ENCODE measurements at places on chromosomes 7 and 10.

- DNase-seq: no peak
Observed at GRCh38 chr10:50335397-50335796, 84.1 kb upstream of the ASAH2 start.

GRCh38 chr10:133475425-133475734 is 21.6 kb downstream of the SCART1 start:
- peak; percentile 16 for DNase-seq

GRCh38 chr10:79243181-79244067 is 103.8 kb upstream of the PPIF start:
- DNase-seq: no peak

GRCh38 chr7:31020652-31021051 is 31.5 kb upstream of the ADCYAP1R1 start:
- DNase-seq: no peak

- DNase-seq: no peak
Observed at GRCh38 chr7:105267244-105267643, 121.5 kb downstream of the SRPK2 start.

DNA sequence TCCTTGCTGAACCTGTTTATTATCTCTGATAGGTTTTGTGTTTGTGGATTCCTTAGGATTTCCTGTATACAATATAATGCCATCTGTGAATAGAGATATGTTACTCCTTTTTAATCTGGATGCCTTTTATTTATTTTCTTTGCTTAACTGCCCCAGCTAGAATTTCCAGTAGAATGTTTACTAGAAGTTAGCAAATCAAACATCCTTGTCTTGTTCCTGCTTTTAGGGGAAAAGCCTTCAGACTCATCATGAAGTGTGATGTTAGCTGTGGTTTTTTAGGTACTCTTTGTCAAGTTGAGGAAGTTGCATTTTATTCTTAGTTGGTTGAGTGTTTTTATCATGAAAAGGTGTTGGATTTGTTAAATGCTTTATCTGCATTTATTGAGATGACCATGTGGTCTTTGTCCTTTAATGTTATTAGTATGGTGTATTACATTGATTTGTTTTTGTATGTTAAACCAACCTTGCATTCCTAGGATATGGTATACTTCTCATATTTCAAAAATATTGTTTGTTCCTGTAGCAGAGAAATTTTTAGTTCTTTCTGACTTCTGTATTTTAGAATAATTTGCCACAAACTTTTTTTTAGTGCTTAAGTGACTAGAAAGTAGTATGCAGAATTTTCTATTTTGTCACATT is 24.3 kb downstream of the PPP2R2D start:
- DNase-seq: no peak

GRCh38 chr7:112001091-112001826 is 204.9 kb downstream of the DOCK4 start:
- DNase-seq: no peak

GRCh38 chr7:105920766-105921165 is 42.3 kb upstream of the CDHR3 start:
- no peak for DNase-seq

- DNase-seq: no peak
Observed at GRCh38 chr10:132007681-132008080, 26.0 kb upstream of the BNIP3 start.

DNA sequence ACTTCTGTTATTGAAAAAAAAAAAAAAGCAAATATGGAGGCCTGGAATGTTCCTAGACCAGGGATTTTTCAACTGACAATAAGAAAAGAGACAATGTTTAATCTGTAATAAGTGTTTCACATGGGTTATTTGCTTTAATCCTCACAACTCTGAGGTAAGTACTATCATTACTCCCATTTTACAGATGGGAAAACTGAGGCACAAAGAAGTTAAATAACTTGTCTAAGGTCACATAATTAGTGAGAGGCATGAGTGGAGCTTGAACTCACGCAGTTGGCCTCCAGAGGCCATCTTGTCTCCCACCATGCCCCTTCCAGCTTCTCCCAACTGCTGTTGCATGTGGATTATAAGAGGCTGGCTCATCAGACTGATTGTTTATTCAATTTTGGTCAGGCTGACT is 36.6 kb upstream of the CREB5 start:
- DNase-seq: no peak

- no peak for DNase-seq
Observed at GRCh38 chr7:3914051-3914775, 613.2 kb downstream of the SDK1 start.

- DNase-seq: no peak
Observed at GRCh38 chr7:26508917-26509316, 217.3 kb downstream of the SNX10 start.

DNA sequence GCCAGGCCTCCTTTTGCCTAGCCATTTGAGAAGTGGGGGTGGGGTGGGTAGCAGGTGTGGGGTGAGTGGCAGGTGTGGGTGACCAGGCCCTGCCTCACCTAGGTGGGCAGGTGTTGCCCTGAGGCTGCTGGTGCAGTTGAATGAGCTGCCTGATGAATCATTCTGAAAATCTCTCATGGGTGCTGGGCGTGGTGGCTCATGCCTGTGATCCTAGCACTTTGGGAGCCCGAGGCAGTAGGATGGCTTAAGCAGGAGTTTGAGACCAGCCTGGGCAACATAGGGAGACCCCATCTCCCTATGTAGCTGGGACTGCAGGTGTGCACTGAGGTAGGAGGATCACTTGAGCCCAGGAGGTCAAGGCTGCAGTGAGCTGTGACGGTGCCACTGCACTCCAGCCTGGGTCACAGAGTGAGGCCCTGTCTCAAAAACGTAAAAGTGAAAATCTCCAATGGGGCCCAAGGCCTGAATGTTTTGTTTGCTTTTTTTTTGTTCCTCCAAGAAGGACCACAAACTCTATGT is 17.7 kb downstream of the TSPAN14 start:
- no peak for DNase-seq

DNA sequence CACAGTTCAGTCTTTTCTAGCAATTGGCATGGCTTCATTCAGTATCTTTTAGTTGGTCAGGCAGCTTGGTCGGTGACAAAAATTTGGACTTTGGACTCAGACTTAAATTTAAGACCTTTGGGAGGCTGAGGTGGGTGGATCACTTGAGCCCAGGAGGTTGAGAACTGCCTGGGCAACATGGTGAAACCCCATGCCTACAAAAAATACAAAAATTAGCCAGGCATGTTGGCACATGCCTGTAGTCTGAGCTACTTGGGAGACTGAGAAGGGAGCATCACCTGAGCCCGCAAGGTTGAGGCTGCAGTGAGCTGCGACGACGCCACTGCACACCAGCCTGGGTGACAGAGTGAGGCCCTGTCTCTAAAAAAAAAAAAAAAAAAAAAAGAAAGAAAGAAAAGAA is 19.5 kb upstream of the ITPRID1 start:
- no peak for DNase-seq

- DNase-seq: no peak
Observed at GRCh38 chr7:99293167-99293566, 20.5 kb downstream of the MYH16 start.

DNA sequence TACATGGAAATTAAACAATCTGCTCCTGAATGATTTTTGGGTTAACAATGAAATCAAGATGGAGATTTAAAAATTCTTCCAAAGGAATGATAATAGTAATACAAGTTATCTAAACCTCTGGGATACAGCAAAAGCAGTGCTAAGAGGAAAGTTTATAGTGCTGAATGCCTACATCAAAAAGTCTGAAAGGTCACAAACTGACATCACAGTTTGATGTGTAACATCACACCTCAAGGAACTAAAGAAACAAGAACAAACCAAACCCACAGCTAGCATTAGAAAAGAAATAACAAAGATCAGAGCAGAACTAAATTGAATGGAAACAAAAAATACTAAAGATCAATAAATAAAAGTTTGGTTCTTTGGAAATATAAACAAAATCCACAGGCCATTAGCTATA is 17.4 kb downstream of the ZFAND4 start:
- DNase-seq: no peak

- DNase-seq: no peak
Observed at GRCh38 chr7:50695026-50695425, 87.7 kb downstream of the GRB10 start.

GRCh38 chr7:2635810-2636701 is 4.3 kb downstream of the TTYH3 start:
- no peak for DNase-seq

- no peak for DNase-seq
Observed at GRCh38 chr7:154409703-154410311, 357.6 kb downstream of the DPP6 start.

DNA sequence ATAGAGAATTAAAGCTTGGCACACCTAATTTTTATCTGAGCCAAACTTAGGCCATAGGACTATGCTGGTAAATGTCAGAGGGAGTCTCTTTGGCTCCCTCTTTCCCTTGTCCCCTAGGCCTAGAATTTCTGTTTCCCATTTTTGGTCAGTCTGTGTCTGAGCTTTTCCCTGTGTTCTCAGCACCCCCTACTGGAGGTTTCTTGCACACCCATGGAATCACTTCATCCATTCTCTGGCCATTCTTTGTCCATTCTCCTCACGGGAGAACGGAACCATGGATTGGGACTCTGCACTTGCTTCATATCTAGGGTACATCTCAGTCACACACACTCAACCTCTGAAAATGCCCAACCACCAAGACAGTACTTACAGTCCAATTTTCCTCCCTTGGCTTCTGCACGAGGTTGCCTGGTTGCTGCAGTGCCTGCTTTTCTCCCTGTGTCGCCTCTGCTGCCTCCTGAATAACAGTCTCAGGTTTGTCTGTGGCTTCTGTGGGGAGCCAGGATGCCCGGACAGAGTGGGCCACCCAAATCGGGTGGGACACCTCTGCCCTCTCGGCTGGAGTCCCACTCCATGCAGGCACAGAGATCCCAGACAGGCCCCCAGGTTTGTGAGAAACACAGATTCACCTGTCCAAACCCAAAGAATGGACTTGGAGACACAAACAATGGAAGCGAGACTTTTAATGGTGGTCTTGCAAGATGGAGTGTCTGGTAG is 35.1 kb upstream of the DNAH11 start:
- DNase-seq: no peak

DNA sequence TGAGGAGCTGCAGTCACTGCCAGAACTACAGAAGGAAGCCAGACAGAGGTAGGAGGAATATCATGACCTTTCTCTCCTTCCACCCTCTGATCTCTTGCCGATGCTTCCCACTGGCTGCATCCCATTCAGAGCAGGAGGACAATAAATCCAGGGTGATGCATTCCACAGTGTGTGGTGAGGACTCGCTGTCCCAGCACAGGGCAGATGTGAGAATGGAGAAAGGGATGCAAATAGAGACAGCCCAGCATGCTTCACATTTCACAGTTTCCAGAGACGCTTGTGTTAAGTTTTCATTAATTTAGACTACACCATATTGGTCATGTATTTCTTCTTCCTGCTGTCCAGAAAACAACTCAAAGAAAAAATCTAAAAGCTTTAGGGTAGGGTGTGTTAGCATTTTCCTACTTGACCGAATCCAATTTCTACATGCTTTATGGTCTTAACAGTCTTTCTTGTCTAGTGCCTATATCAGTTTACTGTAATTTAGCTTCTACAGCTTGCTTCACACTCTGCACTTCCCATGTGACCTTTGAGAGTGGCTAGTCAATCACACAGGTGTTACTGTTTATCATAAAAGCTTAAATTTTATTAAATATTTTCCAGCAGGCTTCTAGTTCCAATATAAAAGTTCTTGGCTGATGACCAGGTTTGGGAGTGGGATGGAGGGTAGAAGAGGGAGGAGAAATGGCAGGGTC is 155.6 kb downstream of the RAPGEF5 start:
- DNase-seq: no peak

DNA sequence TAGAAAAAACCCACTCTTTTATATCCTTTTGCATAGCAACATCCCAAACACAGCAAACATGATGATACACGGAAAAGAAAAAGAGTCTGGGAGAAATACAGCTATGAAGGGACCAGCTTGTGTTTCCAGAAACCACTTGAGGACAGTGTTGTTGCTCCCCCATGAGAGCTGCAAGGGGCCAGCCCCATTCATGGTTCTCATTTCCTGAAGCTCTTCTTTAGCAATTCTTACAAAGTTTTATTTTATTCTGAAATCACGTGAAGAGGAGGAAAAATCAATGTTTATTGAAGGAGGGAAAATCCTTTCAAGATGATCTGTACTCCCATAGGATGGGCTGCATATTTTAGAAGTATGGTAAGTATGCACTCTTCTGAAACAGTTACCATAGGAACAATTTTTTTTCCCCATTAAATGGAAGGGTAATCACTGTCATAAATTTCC is 17.5 kb upstream of the PRTFDC1 start:
- no peak for DNase-seq

GRCh38 chr7:1967512-1968396 is 265.0 kb downstream of the MAD1L1 start:
- no peak for DNase-seq

GRCh38 chr7:20172736-20173334 is 44.3 kb downstream of the MACC1 start:
- DNase-seq: no peak

DNA sequence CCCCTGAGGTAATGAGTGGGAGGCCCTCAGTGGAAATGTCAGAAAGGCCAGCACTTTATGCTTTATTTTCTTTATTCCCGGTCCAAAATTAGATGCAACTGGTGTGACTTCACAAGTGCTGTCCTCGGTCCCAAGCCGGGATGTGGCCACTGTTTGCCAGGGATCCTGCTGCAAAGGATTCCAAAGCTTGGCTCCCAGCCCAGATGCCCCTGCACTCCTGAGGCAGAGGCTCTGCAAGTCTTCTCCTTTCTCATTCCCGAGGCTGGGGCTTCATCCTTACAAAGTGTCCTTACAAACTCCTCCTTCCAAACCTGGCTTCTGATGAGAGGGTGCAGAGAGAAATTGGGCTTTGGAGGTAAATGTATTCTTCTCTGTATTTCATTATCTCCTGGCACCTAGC is 544.3 kb upstream of the DPP6 start:
- DNase-seq: no peak

- DNase-seq: no peak
Observed at GRCh38 chr7:6252748-6253147, 19.7 kb downstream of the CYTH3 start.
